ENCODE measurements at places on chromosomes 1 and 21.

- DNase-seq, result no peak
Observed at GRCh38 chr1:10051656-10052055, 18.9 kb downstream of the UBE4B start.

DNA sequence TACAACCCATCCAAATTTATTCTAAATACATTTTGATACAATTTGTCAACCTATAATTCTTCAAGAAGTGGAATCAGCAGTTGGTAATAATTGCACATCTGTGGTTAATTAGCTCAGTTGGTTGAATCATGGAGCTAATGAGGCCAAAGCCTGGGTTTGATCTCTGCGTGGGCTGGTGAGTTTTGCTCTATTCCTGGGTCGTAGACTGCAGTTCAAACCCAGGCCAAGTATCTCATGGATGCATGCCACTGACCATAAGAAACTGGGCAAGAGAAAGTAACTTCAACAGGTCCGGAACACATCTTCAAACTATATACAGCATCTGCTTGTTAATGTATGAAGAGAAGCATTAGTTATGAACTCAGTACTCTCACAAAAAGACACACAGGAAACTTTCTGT, 779.7 kb downstream of the USP25 start:
- DNase-seq, result no peak

DNA sequence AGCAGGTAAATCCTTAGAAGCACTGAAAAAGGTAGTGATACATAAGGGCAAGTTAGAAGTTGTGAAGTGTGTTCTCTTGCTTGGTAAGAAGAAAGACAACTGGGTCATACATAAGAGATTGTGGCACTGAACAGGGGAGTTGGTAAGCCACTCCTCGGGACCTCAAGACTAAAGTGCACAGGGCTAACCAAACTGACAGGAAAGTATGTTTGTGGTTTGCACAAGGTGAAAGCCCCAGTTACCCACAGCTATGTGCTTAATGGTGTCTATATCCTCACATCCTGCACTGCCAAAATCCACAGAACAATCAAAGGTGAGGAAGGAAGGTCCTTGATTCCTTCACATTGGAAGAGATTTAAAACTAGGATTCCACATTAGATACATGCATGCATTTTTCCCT, 276.5 kb downstream of the DNM3 start:
- DNase-seq, result no peak

DNA sequence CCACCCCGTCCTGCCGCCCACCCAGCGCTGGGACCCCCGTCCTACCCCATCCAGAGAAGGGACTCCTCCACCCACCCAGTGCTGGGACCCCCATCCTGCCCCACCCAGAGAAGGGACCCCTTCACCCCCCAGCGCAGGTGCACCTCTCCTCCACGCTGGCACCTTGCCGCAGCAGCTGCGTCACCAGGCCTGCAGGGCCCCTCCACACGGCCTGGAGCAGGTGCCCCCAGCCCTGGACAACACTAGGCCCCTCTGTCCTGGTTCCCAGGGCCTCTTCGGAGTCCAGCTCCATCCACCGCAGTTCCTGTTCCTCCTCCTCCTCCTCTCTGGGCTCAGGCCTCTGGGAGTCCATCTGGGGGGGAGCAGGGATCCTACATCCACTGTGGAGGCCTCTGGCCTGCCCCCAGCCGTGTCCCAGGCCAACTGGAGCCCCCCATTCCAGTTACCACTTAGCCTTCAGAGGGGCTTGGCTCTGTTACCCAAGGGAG, 378 bp downstream of the ANKRD65 start:
- DNase-seq, result no peak

GRCh38 chr1:110123224-110123623, 11.0 kb downstream of the UBL4B start:
- peak; percentile 76 for DNase-seq

DNA sequence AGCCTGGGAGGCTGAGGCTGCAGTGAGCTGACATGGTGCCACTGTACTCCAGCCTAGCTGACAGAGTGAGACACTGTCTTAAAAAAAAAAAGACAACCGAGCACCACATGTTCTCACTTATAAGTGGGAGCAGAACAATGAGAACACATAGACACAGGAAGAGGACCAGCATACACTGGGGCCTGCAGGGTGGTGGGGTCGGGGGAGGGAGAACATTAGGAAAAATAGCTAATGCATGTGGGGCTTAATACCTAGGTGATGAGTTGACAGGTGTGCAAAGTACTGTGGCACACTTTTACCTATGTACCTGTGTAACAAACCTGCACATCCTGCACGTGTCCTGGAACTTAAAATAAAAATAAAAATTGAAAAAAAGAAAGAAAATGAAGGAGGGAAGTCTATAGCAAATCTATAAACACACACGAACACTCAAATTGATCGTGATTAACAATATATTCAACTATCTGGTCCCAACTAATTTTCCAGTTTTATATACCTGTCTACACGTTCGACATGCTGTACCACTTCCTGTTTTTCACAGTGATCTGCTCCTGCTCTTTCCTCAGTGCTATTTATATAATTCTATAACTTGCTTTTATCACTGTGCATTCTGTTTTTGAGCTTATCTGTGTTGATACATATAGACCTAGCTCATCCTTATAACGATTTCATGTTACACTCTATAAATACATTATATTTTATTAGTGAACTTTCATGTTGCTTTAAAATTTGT, 27.2 kb downstream of the AK5 start:
- DNase-seq, result no peak

DNA sequence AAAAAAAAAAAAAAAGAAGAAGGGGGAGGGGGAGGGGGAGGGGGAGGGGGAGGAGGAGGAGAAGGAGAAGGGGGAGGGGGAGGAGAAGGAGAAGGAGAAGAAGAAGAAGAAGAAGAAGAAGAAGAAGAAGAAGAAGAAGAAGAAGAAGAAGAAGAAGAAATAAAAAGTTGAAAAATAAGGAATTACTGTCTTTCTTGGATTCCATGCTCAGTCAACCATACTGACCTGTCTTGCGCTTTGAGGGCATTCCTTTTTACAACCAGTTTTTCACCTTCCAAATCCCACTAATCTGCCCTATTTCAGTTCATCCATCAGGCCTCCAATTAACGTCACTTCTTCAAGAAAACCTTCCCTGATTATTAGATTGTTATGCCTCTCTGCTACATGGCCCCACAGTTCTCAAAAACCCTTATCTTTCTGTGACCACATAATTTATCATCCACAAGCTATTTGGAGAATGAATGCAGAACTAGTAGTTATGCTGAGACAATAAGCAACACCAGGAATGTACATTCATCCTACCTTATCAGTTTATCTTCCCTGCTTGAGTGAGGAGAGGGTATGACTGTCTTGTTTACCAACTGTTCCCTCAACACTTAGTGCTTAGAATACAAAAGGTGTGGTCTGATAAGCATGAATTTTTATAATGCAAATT, 57.5 kb upstream of the GUCA2A start:
- DNase-seq, result no peak

DNA sequence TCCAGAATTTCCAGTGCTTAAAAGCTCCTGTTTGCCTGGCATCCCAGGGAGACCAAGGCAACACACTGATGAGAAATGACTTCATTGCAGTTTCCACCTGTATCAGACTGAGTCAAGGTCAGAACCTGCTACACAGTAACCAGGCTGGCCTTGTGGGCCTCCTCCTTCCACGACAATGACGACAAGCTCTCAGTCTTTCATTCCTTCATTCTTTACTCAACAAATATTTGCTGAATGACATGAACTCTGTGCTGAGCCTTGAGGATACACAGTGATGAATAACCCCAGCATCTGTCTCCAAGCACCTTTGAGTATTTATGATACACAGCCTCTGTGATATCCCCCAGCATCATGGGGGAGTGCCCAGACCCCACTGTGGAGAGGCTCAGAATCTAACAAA, 8.9 kb upstream of the LCE5A start:
- DNase-seq, result no peak

- no peak for DNase-seq
Observed at GRCh38 chr1:63663873-63664272, 70.7 kb downstream of the PGM1 start.

DNA sequence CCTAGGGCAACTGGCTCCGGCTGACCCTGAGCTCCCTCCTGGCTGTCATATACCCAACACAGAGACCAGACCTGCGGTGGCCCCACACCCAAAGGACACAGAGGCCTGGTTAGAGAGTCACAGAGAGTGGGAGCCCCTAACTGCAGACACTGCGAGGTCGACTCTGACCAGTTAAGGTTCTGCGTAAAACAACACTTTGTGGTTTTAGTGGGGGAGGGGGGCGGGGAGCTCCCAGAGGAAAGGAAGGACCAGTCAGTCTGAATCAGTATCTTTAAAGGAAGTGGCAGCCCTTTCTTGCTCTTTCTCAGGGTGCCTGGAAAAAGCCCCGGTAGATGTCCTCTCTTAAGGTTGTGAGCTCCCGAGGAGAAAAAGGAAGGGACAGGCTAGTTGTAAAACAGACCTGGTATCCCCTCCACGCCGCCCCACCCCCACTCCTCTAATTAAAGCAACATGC, 2.4 kb downstream of the SSBP3 start:
- DNase-seq, result no peak

- peak; percentile 96 for DNase-seq
Observed at GRCh38 chr1:202130816-202131522, 8.3 kb downstream of the GPR37L1 start.

DNA sequence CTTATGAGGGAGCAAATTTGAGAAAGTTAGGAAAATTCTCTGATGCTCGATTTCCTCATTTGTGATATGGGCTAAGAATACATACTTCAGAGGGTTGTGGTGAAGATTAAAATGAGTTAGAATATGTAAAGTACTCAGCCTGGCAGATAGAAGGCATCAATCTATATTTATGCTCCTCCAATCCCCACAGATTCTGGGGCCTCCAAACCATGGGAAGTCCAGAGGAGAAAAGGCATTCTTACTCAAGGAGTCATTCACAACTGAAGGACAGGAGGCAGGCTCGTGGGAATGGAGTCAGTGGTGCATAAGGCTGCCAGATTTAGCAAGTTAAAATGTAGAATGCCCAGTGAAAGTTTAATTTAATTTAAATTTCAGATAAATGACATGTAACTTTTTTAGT, 330.0 kb upstream of the POU3F1 start:
- no peak for DNase-seq

- DNase-seq, result peak; percentile 92
Observed at GRCh38 chr1:153649863-153650235, 8.7 kb upstream of the SNAPIN start.

GRCh38 chr1:94872771-94873495, 52.8 kb downstream of the SLC44A3 start:
- no peak for DNase-seq

DNA sequence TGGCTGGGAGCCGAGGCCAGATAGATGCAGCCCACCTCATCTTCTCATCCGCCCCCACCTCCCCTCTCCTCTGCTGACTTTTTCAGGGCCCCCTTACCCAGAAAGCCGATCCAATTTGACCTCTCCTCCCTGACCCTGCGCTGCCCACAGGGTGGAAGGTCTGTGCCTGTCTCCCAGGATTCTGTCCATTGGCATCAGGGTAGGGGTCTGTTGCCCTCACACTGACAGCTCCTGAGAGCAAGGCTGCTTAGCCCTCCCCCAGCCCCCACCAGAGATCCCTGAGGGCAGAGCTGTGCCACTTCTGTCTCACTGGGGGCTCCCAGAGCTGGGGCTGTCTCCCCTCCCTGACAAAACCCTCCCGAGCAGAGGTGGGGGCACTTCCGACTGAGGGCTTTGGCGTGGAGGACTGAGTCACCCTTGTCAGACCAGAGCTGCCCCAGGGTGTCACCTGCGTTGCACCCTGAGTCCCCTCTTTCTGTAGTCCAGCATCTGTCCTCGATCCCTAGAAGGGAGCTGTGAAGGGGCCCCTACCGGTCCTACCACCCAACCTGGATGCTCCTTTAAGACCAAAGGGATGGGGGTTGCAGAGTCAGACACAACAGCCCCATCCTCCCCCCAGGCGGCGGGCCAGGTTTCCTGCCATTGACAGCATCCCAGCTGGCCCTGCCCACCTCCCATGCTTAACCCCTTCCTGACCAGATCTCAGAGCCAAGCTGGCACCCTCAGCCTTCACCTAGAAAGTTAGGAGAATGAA, 2.4 kb upstream of the FAM110D start:
- no peak for DNase-seq

GRCh38 chr1:164876398-164877116, 317.6 kb downstream of the PBX1 start:
- no peak for DNase-seq

- no peak for DNase-seq
Observed at GRCh38 chr1:91877574-91878208, 8.3 kb downstream of the TGFBR3 start.

DNA sequence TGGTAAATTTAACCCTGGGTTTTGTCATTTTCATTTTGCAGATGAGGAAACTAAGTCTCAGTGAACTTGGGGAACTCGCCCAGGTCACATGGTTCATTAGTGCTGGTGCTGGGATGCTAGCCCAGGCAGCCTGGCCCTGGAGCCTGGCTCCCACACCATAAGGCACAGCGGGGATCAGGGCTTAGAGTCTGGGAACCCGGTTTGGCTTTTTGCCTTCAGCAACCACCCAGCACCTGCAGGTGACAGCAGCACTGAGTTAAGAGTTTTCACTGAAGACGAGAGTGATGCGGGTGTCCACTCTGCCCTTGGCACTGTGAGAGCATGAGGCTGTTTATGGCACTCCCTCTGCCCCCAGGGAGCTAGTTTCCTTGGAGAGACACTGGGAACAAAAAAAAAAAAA, 18.4 kb upstream of the CD101 start:
- no peak for DNase-seq
